ENCODE measurements at places on chromosomes 11 and 22.

- DNase-seq = no peak
Measured at GRCh38 chr11:95135155-95135554, 45.5 kb downstream of the ENDOD1 start.

DNA sequence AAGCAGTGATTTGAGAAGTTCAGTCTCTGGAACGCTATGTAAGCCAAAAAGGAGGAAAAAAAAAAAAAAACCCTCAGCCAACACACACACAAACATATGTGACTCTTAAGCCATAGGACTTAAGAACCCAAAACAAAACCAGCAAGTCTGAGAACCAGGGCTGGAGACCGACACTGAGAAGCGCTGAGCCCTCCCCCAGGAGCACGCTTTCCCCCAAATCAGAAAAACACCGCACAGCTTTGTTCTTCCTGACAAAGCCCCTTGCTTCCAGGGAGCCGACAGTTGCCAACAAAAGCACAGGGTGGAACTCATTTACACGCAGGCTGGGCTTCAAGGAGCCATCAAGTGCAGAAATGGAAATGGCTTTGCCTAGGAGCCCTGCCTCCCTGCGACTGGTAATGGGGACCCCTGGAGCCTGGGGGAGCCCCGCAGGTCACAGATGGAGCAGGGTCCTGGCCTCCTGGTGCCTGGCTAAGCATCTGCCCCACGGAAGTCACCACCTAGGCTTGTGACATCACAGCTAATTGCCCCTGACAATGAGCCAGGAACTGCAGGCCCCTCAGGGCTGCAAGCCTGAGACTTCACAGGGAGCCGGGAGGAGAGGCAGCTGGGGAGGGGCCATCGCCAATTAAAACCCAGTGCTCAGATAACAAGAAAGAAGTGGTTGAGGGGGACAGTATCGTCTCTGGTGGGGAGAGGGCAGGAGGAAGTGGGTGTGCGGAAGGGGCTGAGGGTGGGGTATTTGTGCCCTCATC is 66.9 kb downstream of the NFAM1 start:
- DNase-seq = no peak

DNA sequence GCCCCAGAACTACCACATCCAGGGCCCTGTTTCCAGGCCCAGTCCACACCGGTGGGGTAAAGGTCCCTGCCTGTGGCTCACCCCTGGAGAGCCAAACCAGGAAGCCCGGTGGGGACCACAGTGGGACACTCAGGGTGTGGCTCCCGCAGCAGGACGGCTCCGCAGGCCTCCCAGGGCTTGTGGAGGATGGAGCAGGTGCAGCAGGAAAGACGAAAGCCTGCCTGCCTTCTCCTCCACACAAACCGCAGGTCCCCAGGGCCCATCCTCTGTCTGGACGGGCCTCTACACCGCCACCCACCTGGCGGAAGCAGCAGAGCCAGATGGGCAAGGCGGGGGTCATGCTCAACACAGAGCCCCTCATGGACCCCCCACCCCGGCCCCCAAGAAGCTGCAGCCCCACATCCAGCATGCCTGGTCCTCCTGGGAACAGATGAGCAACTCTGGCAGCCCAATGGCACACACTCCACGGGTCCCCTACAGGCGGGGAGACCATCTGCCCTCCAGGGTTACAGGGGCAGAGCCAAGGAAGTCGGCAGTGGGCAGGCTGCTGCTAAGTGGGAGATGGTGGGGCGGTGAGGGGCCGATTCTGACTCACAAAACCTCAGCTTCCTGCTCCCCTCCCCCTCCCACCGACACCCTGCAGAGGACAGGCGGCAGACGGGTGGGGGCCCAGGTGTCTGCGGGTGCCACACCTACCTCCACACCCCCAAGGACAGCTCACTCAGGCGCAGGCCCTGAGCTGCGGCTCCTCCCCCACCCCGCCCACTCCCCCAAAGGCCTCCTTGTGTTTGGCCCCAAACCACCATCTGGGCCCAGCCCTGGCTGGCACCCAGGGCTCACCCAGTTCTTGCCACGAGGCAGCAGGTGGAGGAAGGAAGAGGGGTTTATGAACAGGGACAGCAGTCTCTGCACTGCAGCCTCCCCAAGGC is 5.2 kb downstream of the SBF1 start:
- peak; percentile 90 for DNase-seq

DNA sequence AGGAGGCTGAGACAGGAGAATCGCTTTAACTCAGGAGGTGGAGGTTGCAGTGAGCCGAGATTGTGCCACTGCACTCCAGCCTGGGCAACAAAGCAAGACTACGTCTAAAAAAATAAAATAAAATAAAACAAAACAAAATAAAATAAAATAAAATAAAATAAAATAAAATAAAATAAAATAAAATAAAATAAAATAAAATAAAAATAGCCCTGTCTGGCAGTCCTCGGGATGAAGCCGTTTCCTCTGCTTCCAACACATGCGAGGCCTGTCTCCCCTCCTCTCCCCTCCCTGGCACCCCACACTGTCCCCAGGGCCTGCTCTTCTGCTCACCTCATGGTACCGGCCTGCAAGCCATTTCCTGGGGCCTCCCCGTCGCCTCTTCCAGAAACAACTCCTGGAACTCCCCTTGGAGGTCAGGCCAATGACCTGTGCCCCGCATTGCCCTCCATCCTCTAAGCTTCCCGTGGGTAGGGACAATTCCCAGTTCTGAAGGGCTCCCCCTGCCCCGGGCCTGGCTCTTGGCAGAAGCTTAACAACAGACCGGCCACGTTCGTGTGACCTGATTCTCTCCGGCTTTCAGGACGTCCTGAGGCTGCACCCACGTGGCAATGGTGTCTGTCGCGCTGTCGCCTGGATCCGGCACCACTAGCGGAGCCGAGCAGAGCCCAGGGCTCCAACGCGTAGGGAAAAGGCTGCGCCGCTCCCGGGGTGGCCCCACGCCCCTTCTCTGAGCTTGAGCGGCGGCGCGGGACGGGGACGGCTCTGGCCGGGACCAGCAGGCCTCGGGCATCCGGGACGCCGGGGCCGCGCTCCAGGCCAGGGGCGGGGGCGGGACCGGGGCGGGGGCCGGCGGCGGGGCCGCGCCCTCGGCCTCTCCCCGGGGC is 456 bp upstream of the PARVB start:
- DNase-seq = no peak

DNA sequence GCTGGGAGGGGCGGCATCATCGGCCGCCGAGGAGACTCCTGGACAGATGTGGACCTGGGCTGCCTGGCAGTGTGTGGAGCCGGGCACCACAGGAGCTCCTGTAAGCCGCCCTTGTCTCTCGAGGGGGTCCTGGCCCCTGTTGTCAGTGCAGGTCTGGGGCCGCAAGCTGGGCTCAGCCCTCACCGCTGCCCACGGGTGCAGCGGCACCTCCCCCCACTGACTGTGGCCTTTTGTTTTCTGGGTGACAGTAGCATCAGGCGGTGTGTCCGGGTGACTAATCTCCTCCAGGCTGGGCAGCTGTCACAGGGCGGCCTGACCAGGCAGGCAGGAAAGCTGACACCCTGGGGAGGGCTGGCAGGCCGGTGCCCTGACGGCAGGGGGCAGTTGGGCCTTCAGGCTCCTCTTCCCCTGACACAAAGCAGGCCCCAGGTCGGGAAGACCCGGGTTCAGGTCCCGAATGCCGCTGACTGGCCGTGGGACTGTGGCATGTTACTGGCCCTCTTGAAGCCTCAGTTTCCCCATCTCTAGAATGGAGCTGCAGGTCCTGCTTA is 16.3 kb downstream of the DGKZ start:
- no peak for DNase-seq

DNA sequence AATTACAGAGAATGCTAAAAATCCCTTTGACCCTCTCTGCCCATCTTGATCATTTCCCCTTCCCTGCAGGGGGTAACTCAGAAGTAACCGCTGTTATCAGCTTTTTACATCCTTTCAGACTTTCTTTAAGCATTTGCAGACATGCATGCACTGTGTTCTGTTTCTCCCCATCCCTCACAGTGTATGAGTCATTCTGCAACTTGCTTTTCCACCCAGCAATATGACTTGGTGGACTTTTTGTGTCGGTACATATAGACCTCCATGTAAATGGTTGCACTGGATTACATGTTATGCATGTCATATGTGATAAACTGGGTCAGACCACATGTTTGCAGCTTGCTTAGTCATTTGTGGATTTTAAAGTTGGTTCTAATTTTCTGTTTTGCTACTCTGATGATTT is 87.7 kb upstream of the NECTIN1 start:
- DNase-seq = no peak

DNA sequence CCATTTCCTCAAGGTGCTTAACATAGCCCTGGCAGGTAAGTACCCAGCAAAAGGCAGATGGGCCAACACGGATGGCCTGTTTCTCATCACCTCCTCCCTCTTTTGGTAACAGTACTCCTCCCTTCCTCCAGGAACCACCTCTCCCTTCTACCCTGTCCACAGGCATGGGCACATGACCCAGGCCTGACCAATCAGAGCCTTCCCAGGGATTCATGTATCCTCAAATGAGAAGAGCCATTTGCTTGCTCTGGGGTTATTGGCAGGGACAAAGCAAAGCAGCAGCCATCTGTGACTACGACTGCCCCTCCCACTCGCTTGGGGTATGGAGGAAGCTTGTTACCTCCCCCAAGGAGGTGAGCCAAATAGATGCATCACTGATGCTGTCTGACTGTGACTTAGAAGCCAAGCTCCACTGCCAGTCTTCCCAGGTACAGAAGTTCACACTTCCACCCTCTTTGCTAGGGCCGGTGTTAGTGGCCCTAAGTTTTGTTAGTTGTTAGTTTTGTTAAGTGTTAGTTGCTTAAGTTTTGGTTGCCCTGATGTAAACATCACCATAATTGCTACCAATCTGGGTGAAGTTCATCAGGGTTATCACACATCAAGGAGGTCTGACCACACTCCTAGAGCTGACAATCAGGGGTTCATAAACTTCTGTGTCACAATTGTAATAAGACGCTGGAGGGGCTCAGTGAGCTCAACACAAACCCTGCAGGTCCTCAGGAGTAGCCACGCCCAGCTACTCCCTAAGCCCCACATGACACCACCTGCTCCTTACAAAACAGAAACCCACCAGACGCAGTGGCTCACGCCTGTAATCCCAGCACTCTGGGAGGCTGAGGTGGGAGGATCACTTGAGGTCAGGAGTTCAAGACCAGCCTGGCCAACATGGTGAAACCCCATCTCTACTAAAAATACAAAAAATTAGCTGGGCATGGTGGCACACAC is 57.3 kb downstream of the ARFGAP3 start:
- DNase-seq = no peak

DNA sequence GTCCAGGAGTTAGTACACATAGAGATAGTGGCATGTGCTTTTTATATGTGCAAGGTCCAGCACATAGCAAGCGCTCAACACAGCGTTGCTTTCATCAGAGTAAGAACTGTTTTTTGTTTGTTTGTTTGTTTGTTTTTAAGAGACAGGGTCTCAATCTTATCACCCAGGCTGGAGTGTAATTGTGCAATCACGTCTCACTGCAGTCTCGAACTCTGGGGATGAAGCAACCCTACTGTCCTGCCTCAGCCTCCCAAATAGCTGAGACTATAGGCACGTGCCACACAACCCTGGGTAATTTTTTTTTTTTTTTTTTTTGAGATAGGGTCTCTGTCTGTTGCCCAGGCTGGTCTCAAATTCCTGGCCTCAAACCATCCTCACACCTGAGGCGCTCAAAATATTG is 10.8 kb downstream of the TCN2 start:
- DNase-seq = no peak

- DNase-seq = no peak
Measured at GRCh38 chr11:31996159-31996881, 94.6 kb upstream of the RCN1 start.

GRCh38 chr11:71281831-71282230 is 29.5 kb upstream of the SHANK2 start:
- DNase-seq = no peak

DNA sequence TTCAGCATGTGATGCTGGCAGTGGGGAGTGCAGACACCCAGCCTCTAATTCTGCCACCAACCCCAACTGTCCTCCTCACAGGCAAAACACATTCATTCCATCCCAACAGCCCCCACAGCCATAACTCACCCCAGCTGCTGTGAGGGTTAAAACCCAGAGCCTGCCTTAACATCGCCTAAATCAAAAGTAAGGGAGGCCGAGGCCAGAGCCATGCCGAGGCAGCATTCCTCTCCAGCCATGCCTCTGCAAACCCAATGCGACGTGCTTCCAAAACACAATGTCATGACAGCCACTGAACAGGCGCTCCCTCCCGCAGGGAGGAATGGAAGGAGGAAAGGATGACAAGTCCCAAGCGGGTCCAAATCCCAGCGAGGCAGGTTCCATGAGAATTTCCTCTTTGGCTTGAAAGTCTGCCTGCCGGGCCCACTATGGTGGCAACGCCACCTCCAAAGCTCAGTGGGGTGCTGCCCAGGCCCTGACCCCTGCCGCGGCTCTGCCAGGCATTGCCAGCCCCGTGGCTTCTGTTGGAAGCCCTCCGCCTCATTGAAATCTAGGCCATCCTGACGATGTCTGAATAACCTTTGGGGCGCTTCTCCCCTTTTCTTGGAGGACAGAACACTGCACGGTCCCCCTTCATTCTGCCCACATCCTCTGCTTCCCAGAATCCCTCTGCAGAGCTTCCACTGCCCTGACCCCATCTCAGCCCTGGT is 472.3 kb downstream of the BRD1 start:
- no peak for DNase-seq

DNA sequence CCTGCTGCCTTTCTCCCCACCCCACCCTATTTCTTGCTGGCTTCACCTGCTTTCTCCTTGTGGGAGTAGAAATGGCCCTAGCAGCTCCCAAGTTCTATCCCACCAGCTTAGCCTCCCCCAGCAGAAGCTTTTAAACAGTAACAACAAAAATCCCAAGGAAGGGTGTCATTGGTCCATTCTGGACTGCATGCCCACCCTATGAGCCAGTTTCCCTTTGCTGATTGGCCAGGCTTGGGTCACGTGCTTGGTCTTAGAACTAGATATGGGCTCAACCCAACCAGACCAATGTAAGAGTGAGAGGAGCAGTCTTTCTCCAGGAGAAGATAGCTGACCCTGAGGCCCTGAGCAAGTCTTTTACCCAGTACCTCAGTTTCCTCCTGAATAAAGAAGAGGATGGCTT is 2.3 kb downstream of the MTFP1 start:
- DNase-seq = no peak

GRCh38 chr22:27842201-27842600 is 40.6 kb upstream of the MN1 start:
- DNase-seq = no peak

DNA sequence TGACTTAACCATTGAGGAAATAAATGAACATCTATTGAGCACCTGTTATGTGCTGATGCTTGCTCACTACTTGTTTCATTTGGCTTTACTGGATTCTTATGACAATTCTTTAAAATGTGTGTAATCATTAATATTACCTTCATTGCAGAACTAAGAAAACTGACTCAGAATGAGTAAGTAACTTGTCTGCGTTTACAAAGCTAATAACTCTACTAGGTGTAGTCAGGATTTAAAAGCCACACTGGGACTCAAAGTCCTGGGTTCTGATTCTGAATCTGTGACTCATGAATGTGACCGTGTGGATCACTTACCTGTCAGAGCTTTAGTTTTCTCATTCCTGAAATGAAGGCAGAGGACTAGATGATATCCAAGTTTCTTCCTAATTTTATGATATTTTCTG is 23.4 kb upstream of the KIRREL3 start:
- DNase-seq = no peak

- DNase-seq = no peak
Measured at GRCh38 chr11:83695046-83695445, 408.9 kb upstream of the CCDC90B start.

- peak; percentile 70 for DNase-seq
Measured at GRCh38 chr11:64894070-64894811, 15.8 kb upstream of the EHD1 start.

GRCh38 chr11:62881579-62882430 is 1.1 kb downstream of the SLC3A2 start:
- DNase-seq = peak; percentile 90

GRCh38 chr11:18463439-18463838 is 7.8 kb downstream of the LDHAL6A start:
- no peak for DNase-seq

- no peak for DNase-seq
Measured at GRCh38 chr11:110297726-110298300, 1.4 kb upstream of the RDX start.

Data from bone marrow (tissue), 2 donors.